IPS DF 19.7 (cell line): ENCODE measurements at places on chromosomes 16 and 17.

DNA sequence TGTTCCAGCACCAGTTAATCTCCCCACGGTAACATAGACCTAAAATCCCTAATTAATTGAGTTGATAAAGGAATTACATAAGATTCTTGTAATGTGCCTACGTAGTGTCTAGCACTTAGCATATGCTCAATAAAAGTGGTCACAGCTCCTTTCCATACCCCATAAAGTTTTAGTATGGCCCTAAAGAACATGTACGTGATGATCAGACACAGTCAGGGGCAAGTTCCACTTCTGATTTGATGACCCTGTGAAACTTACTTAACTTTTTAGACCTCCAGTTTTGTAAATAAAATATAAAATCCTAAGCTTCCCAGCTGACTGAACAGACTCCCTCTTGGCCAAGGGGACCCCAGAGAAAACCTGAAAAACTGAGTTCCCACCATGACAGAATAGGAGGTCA is 391.3 kb upstream of the ERCC4 start:
- DNase-seq, result no peak

GRCh38 chr16:74846714-74847113 is 72.1 kb upstream of the FA2H start:
- DNase-seq, result no peak

GRCh38 chr16:74051-74746 is 1.8 kb upstream of the RHBDF1 start:
- DNase-seq, result no peak

DNA sequence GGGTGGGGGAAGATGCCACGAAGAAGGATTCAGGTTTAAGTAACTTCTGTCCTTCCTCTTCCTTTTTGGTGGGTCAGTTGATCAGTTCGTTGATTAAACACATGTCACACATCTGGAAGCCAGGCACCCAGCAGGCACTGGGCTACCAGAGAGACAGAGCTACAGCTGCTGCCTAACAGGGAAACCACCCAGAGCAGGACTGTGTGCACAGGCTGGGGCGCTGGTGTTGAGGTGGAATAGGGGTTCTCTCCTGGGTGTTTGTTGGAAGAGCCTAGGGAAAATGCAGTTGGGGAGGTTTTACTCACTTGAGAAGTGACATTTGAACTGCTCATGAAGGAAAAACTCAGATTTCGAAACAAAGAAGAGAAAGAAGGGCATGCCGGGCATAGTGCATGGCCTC is 152.4 kb downstream of the IRX5 start:
- no peak for DNase-seq

- no peak for DNase-seq
Measured at GRCh38 chr16:63623551-63624039, 1498.3 kb downstream of the CDH11 start.

GRCh38 chr17:78237401-78238012 is 6.1 kb downstream of the TMEM235 start:
- DNase-seq, result no peak

DNA sequence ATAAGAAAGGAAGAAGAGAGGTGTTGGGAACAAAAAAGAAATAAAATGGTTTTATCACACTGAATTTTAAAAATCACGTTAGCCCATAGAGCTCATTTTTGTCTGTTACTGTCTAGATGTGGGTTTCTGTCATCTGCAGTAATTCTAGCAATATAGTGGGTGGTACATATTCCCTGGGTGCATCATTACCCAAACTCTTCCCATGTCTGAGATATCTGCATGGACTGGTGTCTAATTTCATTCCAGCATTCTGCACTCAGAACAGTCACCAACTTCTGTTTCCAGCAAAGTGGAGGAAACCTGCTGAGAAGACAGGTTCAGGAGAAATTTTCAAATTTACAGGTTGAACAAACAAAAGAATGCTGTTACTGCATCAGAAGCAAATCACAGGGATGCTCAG is 263.8 kb downstream of the CDH11 start:
- DNase-seq, result no peak

DNA sequence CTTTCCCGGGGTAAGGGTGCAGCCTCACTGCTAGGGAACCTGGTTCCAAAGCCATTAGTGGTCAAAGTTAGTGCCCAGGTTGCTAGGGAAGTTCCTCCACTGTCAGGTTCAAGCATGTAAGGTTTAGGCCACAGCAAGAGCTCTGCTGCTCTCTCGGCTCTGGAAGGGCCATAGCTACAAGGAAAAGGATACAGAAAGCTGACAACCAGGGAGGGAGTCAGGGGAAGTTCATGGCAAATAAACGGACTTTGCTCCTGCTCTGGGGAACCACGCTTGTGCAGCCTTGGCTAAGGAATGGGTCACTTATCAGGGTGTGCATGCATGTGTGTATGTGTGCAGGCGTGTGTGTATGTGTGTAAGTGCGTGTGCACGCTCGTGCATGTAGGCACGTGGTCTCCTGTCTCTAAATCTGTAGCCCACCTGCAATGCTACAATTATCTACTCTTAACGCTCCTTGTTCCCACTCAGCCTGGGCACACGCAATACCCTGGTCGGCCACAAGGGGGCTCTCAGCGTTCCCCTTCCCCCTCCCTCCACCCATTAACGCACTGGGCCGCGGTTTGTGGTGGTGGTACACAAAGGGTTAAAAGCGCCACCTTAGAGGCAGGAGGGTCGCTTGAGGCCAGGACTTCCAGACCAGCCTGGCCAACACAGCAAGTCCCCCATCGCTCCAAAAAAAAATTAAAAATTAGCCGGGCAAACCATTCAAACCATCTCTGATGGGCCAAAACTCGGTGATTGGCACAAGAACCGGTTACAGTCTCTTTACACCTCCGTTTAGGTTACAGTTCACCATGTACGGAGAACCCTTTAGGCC is 48.4 kb upstream of the KDM8 start:
- DNase-seq, result peak; percentile 40

GRCh38 chr17:4704991-4705390 is 1.1 kb upstream of the PELP1 start:
- no peak for DNase-seq

DNA sequence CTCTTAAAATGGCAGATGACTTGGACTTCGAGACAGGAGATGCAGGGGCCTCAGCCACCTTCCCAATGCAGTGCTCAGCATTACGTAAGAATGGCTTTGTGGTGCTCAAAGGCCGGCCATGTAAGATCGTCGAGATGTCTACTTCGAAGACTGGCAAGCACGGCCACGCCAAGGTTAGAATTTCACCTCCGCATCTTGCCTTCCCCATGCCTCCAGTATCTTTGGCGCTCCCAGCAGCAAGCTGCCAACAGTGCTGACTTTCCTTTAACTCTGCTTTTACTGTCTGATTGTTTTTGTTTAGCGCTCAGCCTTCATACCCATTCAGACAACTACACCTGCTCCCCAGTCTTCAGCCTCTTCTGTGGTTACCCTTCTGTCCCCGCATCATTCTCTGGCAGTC is 2.2 kb downstream of the EIF5A start:
- no peak for DNase-seq

GRCh38 chr16:73048292-73049080 is 558 bp upstream of the ZFHX3 start:
- no peak for DNase-seq

- no peak for DNase-seq
Measured at GRCh38 chr16:28938721-28939120, 7.0 kb downstream of the CD19 start.

- DNase-seq, result no peak
Measured at GRCh38 chr16:17548825-17549224, 78.1 kb upstream of the XYLT1 start.
